Erythroblast (primary cell): ENCODE measurements at places on chromosomes 16 and 17.

- no peak for DNase-seq
Observed at GRCh38 chr17:81301195-81302144, 6.4 kb upstream of the SLC38A10 start.

- DNase-seq: no peak
Observed at GRCh38 chr17:9434642-9435057, 141.0 kb downstream of the STX8 start.

DNA sequence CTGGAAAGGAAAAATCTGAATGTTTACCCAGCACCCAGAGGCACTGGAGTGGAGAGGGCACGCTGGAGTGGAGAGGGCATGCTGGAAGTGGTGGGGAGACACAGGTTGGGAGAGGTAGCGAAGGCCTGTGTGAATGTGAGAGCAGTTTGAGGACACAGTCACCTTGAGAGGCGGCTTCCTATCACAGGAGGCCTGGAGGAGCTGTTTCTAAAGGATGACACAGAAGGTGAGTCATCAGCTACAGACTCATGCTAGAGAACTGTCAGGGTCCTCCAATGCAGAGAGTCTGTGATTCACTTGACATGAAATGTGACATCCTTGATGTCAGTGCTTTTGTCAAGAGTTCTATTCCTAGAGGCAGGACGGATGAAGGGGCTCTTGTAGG is 13.8 kb downstream of the CTRL start:
- DNase-seq: peak; percentile 35

DNA sequence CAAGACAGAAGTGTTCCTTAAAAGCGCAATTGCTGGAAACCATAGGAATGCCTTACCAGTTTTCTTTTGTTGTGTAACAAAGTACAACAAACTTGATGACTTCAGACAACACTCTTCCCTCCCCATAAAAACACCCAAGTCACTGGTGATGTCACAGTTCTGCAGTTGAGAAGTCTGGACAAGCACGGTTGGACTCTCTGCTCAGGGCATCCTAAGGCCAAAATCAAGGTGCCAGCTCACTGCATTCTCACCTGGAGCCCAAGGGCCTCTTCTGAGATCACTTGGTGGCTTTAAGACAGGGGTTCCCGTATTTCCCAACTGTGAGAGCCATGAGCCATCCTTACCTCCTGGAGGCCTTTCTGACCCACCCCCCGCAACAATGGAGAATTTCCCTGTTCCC is 45.6 kb upstream of the MEAK7 start:
- DNase-seq: no peak

GRCh38 chr16:82044585-82044911 is 9.5 kb downstream of the HSD17B2 start:
- no peak for DNase-seq

DNA sequence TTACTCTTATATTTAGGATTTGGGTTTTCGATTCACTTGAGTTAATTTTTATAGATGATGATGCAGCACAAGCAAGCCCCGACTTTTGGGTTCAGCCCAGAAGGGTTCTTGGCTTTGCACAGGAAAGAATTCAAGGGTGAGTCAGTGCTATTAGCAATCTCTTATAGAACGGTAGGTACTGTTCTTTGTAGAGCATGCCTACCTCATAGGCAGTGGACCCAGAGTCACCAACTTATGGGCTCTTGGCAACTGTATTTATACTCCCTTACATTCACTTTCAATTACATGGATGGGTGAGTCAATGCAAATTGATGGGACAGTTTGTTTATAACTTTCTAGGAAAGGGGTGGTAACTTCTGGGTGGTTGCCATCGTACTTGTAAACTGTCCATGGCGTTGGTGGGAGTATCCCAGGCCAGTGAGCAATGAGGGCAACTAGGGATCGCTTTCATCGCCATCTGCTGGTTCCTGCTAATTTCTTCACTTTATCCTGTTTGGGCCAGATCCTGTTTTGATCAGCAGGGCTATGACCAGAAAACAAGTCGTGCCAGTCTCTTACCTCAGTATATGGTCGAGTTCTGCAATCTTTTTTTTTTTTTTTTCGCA is 362.6 kb downstream of the CNTNAP4 start:
- DNase-seq: peak; percentile 42

DNA sequence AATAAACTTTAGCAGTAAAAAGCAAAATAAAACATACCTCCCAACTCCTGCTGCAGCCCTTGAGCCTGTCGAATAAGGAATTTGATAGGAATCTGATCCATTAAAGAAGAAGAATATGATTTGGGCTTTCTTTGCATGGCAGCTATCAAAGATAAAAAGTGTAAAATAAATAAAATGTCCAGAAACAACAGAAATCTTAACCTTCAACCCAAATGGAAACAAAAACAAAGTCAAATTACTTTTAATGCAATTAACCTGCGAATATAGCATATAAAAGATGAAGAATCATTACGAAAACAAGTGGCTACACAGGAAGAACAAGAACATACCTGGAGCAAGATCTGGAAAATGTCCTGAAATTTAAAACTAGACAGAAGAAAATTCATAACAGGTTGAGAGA is 21.5 kb upstream of the BRIP1 start:
- no peak for DNase-seq

GRCh38 chr17:42563543-42563942 is 1.6 kb downstream of the COASY start:
- no peak for DNase-seq

- no peak for DNase-seq
Observed at GRCh38 chr17:47276444-47276843, 22.8 kb downstream of the ITGB3 start.

DNA sequence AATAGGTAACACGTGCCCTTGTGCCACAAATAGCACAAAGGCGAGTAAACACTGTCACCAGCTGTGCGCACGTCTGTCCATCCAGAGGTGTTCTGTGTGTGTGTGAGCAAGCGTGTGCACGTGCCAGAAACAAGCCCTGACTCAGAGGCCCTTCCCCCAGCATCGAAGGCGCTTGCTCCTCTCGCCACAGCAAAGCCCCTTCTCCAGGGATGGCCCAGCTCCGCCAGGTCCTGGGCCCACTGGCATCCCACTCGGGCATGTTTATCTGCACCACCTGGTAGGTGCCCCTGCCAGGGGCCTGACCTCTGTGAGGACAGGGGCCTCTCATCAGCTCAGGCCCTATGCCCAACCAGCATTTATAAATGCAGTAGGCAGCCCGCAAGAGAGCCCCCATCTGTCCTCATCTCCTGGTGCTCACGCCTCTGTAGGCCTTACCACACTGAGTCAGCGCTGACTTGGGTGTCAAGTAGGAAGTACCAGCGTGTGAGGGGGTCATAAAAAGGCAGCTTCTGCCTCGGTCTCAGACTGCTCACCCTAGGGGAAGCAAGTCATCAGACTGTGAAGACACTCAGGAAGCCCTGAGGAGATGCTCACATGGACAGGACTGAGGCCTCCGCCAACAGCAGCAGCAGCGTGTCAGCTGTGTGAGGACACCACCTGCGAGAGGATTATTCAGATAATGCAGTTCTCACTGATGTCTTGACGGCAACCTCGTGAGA is 10.8 kb downstream of the TMEM235 start:
- no peak for DNase-seq

- DNase-seq: no peak
Observed at GRCh38 chr17:81336930-81337325, 41.8 kb upstream of the SLC38A10 start.

- DNase-seq: no peak
Observed at GRCh38 chr16:35185366-35186044, 1726.1 kb downstream of the TP53TG3F start.

GRCh38 chr16:76309639-76310335 is 32.6 kb downstream of the CNTNAP4 start:
- no peak for DNase-seq

DNA sequence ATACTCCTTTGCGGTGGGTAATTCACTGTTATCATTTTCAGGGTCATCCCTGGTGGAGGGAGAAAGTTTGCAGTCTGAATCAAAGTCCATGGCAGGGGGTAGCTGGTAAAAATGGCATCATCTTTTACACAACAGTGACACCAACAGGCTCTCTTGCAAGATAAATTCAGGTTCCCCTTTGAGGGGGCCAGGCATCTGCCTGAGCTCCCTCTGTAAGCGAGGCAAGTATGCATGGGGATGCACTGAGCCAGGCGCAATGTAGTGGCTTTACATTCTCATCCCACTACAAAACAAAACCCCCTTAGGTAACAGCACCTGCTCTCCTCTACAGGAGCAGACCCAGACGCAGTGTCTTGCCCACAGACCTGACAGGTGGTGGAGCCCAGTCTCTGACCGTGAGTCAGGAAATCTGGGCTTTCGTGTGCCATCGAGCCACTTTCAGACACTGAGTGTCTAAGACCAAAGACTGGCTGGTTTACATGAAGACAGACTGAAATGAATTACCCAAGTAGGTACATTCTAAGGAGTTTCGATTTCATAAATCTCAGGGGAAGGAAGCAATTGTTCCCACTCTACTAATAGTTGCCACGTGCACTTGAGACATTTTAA is 17.7 kb downstream of the LITAFD start:
- no peak for DNase-seq

DNA sequence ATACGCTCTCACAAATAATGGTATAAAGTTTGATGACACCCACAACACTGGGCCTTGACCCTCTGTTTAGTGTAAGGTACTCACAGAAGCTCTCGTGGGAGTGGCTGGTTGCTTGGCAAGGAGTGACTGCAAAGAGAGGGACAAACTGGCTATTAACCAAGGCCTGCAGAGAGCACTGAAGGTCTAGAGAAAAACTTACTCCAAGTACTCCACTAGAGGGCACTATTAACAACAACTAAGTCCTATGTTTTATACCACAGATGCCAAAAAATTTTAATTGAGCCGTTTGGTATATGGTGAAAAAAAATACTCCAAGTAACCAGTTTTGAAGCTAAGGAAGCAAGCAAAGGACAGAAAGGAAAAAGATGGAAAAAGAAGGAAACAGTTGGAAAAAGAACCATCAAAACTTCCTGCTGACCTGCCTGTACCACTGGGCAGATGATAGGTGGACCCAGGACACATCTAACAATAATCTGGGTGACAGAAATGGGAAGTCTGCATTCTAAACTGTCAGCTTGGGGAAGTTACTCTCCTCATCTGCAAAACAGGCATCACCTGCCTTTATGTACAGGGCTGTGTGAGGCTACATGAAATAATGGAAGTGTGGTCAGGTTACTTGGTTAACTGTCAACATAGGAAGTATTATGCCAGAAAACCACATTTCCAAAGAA is 23.2 kb downstream of the DYNC1LI2 start:
- DNase-seq: peak; percentile 74
